ENCODE measurements at places on chromosomes 5 and 9.

DNA sequence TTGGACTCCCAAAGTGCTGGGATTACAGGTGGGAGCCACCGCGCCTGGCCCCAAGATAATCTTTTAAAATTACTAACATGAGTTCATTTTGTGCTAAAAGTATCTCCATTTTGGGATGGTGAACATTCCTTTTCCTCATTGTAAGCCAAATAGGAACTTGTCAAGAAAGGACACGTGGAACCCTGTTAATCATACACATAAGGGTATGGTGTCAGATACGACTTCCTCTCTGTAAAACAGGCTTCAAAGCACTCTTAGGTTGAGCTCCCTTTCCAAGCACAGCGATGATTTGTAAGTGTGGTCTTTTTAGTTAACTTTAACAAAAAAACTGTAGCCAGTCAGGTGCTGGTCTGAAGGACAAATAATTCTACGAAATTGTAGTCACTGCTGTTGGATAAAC is 132.7 kb downstream of the UNC13B start:
- no peak for DNase-seq

DNA sequence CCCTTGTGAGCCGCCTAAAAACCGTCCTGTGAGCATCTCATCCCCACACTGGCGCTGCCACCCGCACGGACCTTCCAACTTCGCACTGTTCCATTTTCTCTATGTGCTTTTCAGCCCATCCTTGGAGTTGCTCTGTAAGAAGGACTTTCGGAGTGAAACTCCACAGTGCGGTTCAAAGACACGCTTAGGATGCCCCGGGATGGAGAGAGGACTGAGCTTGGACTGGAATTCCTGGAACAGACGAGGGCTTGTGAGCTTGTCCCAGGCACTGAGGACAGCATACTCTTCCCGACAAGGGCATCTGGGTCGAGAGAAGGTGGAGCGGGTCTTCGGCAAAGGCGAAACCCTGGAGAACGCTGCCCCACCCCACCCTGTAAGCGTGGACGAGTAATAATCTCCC is 187.8 kb downstream of the MEF2C start:
- no peak for DNase-seq

DNA sequence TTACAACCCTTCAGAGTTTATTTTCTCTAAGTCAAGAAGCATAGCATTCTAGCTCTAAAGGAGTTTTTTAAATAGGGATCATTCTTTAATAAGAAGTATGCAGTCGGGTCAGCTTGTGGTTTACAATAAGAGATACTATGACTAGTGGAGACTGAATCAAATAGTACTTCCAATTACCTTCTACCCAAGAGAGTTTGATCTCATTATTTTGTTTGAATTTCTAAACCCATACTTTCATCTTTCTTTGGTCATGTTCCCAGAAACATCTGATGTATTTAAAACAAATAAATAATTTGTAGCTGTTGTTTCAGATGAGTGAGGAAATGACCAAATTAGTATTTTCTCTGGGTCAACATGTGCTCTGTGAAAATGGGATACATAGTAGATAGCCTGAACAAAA is 160.2 kb upstream of the CDH6 start:
- no peak for DNase-seq

DNA sequence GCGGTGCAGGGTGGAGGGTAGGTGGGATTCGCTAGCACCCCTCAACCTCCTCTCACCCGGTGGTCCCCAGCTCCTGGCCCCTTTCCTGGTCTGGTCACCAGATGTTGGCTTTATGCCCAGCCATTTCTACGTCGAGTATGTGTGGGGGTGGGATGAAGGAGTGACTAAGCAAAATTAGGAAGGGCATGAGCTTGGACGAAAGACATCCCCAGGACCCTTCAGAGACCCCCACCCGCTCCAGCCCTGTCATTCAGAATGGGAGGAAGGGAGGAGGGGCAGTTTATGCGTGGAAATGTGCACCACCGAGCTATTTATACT is 742 bp downstream of the BHMT2 start:
- DNase-seq, result no peak

- no peak for DNase-seq
Measured at GRCh38 chr5:57082441-57083067, 91.3 kb upstream of the GPBP1 start.

DNA sequence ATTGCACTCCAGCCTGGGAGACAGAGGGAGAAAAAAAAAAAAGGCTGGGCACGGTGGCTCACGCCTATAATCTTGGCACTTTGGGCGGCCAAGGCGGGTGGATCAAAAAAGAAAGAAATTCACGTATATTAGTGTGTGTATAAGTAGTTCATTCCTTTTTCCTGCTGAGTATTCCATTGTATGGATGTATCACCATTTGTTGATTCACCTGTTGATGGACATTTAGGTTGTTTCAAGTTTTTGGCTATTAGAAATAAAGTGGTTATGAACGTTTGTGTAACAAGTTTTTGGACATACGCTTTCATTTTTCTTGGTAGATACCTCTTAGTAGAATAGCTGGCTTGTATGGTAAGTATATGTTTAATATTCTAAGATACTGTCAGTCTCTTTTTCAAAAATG is 28.5 kb downstream of the ZNF131 start:
- no peak for DNase-seq

DNA sequence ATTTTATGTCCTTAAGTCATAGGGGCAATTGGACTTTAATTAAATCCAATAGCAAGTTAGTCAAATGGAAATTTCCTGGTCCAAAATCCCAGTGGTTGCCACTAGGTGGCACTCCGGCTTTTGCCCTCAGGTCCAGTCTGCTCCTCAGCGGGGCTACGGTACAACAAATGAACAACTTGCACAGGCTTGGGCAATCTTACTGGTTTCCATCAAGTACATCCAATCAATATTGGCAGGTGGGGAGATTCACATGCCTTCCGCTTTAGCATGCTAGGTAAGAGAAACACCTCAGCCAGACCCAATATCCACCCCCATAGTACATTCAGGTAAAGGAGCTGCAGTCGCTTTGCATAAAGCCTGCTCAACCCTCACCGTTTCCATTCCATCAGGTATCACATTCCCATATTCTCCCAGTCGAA is 6.3 kb upstream of the MXD3 start:
- DNase-seq, result peak; percentile 37

- DNase-seq, result peak; percentile 9
Measured at GRCh38 chr5:174837919-174838902, 113.8 kb downstream of the MSX2 start.

DNA sequence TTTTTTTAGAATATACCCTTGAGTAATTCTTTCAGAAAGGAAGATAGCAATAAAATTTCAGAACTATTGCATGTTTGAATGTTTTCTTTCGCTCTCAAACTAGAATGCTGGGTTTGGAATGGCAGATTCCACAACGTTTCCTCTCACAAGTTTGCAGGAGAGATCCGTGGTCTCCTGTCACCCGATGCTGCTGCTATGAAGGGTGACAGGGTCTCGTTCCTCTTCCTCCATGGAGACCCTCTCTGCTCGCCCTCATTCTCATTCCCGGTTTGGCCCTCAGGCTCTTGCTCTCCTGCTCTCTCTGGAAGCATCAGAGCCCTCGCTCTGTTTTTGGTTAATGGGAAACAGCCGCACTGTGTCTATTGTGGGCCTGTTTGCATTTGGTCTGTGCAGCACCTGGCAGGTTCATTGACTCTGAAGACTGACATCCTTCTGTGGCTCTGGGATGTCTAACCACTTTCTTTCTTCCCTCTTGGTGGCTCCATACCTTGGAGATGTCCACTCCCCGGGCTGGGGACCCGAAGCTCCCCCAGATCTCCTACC is 12.6 kb upstream of the FAM163B start:
- no peak for DNase-seq

DNA sequence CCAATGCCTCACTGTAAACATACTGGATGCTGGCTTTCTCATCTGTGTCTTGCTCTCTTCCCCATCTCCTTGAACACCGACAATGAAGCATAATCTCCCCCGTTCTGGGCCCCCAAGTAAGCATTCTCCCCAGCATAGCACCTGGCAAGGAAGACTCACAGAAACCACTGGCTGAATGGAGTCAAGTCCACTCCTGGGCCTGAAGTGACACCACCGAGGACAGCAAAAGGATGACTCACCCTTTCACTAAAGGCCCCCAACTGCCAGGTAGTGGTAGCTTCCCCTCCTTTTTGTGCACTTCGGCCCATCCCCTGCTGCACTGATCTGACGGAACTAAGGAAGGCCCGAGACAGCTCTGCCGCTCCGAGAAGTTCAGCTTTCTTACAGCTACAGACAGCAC is 9.4 kb downstream of the VDAC1 start:
- DNase-seq, result no peak

- DNase-seq, result no peak
Measured at GRCh38 chr9:108900176-108900575, 33.7 kb downstream of the ELP1 start.

DNA sequence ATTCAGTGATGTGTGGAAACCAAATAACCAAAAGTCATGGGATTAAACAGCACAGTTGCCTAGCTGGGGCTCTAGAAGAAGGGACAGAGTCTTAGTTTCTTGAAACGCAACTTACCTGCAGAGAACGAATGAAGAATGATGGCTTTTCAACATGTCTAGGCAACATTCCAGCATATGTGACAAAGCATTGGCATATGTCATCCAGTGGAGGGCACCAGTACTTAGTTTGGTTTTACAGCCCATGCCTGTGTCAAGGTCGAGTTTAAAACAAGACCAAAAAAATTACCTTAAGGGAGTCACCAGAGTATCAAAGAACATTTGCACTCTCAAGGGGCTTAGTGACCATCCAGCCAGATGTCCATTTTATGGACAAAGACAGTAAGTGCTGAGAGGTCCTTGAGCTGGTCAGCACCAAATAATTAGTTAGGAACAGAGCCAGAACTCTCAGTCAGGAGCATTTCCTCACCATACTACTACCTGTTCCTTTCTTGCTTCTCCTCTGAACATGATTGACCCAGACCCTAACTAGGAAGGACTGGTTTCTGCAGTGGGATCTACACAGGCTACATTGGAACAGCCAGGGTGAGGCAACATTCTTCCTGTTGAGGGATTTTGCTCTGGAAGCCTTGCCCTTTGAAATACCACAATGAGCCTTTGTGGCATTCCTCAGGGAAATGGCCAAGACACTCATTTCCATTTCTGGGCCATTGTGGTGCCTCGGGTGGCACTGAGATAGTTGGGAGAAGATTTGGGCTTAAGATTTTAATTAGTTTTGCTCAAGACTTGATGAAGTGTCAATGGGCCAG is 75.4 kb upstream of the ANKH start:
- DNase-seq, result peak; percentile 25

DNA sequence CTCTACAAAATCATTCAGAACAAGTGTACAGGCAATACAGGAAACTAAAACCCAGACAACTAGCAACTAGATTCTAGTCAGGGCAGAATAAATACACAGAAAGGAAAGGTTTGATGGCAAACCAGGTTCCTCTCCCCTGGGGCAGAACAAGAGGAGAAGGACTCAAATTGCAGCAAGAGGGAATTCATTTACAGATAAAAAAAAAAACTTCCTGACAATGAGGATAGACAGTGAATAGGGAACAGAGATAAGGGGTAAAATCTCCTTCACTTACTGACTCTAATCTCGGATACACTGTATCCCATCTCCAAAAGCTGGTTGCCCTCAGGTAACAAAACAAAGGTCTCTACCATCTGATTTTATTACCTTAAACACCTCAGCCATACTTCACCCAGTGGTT is 244.0 kb downstream of the SEC61B start:
- no peak for DNase-seq

GRCh38 chr5:103587185-103587748 is 24.7 kb upstream of the NUDT12 start:
- DNase-seq, result peak; percentile 3

DNA sequence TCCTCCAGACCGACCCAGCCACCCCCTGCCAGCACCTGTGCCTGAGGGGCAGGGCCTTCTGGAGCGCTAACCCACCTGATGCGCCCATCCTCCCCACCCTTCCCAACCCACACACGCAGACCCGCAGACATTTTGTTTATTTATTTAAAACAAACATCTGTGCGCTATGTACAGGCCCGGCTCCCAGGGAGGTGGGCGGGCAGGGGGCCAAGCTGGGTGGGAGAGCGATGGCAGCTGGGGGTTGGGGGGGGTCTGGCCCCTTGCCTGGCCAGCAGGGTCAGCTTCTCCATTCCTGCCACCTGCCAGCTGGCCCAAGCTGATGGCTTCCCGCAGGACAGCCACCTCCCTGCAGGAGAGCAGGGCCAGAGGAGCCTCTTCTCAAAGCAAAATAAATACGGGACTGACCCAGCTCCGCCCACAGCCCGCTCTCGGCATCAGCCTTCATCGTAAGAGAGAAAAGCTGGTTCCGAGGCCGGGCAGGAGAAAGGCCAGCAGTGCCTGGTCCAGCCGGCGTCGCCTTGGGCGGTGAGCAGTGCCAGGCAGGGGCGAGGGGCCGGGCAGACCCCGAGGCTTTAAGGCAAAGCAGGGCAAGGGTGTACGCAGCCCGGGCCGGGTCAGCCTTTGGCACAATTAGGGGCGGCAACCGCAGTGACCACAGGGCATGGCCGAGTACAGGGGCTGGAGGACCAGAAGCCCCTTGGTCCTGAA is 10.9 kb upstream of the CLIC3 start:
- DNase-seq, result no peak

DNA sequence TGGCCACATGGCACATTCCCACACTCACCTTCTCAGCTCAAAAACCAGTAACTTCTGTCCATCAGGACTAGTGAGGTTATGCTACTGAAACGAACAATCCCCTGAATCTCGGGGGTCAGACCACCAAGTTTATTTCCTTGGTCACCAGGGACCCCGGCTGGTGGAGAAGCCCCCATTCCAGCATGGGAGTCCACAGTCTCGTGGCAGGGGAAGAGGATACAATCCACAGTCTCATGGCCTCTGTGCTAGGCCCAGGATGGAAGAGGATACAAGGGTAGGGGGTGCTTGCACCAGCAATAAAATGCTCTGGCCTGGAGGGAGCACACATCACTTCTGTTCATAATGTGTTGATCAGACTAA is 7.4 kb upstream of the CARD19 start:
- DNase-seq, result no peak

DNA sequence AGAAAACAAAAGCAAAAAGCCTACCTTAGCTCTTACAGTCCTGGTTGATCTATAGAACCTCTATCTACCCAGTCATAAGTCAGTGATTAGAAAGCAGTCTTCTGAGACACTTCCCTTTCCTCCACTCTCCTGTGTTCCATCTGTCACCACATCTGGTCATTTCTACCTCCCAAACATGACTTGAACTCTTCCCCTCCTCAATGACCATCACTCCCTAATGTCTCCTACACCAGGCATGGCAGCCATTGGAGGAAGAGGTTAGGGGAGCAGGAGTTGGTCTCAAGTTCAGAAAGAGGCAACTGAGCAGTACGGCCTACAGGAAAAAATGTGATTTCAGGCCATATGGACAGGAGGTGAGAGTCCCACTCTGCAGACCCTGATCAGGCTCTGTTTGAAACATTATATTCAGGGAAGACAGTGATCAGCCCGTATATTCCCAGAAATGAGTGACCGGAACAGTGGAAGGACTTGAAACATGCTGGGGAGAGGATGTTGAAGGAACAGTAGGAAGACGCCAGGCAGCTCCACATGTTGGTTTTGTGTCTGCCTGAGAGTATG is 12.0 kb downstream of the ABLIM3 start:
- DNase-seq, result no peak

GRCh38 chr9:88657893-88658292 is 122.9 kb downstream of the NXNL2 start:
- DNase-seq, result no peak

- DNase-seq, result no peak
Measured at GRCh38 chr5:9104571-9105339, 441.1 kb downstream of the SEMA5A start.

GRCh38 chr9:20253635-20254034 is 368.7 kb downstream of the MLLT3 start:
- DNase-seq, result no peak

Measured in NCI-H1694 (cell line).